ENCODE measurements at places on chromosomes 16 and 17.

GRCh38 chr17:77354670-77355455 lies 214.1 kb downstream of the SEC14L1 start:
- DNase-seq: peak; percentile 70

GRCh38 chr16:79124016-79124756 lies 476.4 kb downstream of the MAF start:
- DNase-seq: no peak

GRCh38 chr17:78240012-78240655 lies 8.7 kb downstream of the TMEM235 start:
- DNase-seq: no peak

DNA sequence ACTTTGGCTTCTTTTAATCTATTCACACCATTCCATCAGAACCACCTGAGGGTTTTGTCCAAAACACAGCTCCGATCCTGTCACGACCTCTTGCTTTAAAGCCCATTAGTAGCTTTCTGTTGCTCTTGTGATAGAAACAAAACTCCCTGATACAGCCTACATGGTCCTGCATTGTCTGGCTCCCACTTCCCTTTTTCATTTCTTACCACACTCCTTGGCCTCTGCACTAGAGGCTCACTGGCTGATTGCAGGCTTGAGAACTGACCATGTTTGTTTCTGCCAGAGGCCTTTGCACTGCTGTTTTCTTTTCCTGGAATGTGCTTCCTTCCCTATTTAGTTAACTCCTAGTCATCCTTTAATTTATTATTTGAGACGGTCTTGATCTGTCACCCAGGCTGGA lies 23.7 kb downstream of the IST1 start:
- DNase-seq: no peak

DNA sequence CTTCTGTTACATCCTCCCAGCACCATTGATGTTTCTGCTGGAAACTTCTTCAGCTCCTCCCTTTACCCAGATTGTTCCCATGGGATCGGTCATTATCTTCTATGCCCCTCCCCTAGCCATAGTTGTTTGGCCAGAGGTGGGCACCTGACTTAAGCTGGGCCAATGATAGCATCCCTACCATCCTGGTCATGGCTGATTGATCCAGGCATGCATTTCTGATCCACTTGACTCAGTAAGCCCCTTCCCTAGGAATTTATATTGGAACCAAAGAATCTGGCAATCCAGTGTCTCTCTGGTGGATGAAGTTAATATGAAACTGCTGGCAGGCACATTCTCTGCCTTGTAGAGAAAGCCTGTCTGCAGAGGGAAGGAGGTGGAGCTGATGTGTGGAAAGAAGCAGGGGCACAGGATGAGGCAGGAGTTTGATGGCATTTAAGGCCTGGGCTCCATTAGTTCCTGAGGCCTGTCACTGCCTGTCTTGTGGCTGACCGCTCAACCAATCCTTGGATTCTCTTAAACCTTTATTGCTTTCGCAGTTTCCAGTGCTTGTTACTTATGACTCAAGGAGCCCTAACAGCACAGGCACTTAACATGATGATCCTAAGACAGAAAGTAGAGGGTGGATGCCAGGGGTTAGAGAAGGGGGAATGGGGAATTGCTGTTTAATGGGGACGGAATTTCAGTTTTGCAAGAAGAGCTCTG lies 152.4 kb downstream of the ABCC12 start:
- DNase-seq: no peak

DNA sequence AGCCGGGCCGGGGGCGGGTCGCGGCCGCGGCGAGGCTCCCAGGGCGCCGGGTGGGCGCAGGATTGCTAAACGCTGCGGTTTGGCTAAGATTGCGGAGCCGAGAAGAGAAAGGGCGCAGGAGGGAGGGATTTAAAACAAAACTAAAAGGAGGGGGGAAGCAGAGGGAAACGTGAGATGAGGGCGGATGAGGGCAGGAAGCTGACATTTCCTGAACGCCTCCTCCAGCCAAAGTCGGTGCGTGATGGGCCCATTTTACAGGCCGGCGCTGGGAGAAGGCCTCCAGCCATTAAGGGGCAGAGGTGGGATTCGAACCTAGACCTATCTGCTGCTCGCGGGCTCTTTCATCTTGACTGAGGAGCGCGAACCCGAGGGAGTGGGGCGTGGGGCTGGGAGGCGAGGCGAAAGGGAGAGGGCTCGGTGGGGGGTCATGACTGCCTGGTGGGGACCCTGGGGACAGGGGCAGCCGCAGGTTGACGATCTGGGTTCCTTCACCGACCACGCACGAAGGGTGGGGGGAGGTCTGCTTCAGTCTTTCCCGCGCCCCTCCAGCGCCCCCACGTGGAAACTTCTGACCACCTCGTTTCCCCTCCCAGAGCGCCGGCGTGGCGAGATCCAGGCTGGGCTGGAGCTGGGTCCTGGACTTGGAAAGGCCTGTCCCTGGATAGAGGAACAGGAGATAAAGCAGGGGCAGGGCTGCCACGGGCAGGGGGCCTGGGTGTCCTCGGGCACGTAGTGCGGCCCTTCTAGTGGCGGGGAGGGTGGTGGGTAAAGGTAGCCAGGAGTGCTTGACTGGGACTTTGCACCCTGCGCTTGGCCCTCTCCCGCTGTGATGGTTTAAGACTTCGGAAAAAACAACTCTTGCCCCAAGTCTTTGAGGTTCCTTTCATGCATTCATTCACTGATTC lies 3.8 kb upstream of the TAC4 start:
- no peak for DNase-seq

GRCh38 chr17:81260641-81261040 lies 21.5 kb downstream of the NDUFAF8 start:
- DNase-seq: no peak

- DNase-seq: no peak
Measured at GRCh38 chr17:42275527-42276358, 448 bp downstream of the STAT5B start.

DNA sequence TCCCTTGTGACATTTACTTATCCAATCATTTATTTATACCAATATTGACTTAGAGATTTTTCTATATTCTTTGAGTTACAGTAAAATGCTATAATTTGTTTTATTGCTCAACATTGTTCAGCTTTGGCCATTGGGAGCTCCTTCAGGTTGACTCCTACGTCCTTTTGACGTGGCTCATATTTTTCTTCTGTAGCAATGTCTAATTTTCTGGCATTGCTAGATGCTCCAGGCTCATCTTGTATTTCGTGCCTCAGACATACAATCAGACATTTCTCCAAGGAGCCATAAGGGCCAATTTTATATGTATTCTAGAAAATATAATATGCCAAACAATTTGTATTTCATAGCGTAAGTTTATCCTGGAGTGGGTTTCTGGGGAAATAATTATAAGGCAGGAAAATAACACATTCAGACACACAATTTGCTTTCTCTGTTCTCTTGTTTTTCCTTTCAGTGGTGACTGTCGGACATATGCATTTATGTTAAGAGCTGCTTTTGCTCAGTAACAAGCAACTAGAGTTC lies 355.1 kb upstream of the MON1B start:
- DNase-seq: no peak

GRCh38 chr16:65021852-65022595 lies 99.8 kb downstream of the CDH11 start:
- DNase-seq: no peak

DNA sequence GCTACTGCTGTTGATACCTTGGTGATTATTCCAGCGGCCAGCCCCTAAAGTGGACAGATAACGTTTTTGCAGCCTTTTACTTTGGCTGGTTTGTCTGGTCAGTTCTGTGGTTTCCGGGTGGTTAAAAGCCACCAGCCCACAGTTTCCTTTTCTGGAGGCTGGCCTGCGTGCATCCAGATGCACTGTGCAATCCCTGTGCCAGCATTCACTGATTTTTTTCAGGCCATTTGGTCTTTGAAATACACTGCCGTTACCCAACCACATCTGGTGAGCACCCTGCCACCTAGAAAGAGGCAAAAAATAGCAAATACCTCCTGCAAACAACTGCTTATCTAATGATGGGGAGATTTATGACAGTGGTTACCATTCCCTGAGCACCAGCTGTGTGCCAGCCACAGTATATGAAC lies 797 bp downstream of the NUDT7 start:
- no peak for DNase-seq

GRCh38 chr16:86869288-86870022 lies 291.1 kb downstream of the FOXL1 start:
- no peak for DNase-seq

DNA sequence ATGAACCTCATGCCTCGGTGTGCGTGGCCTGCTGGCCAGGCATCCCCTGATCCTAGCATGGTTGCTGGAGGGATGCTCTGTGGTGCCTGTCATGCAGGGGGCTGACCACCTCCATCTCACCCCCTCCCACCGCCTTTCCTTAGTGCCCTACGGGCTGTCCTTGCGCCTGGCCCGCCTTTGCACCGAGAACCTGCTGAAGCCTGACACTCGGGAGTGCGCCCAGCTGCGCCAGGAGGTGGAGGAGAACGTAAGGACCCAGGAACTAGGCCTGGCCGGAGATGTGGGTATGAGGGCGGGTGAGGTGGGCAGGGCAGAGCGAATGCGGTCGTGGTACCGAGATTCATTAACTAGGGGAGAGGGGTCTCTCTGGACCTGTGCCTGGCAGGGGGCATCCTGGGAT lies 19.0 kb downstream of the ITGB4 start:
- DNase-seq: no peak

DNA sequence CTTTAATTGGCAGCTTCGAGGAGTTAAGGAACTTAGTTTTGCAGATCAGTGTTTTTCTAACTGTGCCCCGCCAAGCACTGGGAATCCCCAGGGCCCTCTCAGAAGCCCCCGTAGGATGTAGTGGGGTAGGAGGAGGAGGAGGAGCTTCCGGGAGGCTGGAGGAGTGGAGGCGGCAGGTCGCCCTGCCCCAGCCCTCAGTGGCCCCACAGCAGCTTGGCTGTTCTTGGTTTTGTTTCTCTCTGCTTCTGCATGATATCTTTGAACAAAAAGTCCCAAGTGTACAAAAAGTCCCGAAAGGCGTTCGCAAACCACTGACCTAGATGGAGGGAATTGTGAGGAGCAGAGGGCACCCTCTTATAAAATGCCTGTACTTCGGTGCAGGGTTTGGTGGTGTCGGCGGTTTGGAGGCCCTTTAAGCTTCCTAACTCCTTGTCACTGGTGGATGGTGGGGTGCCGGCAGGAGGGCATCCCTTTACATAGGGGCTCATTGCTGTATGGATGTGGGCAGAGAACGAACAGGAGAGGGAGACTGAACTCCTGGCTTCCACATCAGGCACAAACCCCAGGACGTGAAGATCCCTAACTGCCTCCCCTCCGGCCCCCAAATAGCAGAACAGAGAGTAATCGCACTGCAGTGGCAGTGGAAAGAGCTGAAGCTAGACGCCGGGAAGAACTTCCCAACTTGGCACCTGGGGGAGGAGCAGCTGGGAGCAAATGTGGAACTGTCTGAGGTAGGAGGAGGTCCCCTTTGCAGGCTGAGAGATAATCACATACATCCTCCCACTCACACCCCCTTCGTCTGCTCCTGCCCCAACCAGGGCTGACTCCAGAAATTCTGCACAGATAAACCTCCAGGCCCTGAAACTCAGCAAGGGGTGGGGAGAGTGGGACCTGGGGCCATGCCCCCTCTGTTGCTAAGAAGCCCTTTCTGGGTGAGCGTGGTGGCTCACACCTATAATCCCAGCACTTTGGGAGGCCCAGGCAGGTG lies 20.1 kb downstream of the EPOP start:
- no peak for DNase-seq

Measured in retinal pigment epithelial cell (primary cell).